HuH-7 (cell line): ENCODE measurements at places on chromosomes 6 and 20.

GRCh38 chr20:23287354-23288190 lies 63.0 kb upstream of the NXT1 start:
- no peak for DNase-seq

- no peak for DNase-seq
These were observed 14.1 kb downstream of the TXNDC5 start for GRCh38 chr6:7896465-7896987.

- DNase-seq = peak; percentile 83
These were observed 2.7 kb downstream of the KCNB1 start for GRCh38 chr20:49479785-49480184.

- DNase-seq = no peak
These were observed at the start of gene PTPRT for GRCh38 chr20:43189554-43190331. Gene PTPRT, minus strand, starts transcription at chr20:43189906. Its CDS starts 173 bp downstream, at chr20:43189733.

DNA sequence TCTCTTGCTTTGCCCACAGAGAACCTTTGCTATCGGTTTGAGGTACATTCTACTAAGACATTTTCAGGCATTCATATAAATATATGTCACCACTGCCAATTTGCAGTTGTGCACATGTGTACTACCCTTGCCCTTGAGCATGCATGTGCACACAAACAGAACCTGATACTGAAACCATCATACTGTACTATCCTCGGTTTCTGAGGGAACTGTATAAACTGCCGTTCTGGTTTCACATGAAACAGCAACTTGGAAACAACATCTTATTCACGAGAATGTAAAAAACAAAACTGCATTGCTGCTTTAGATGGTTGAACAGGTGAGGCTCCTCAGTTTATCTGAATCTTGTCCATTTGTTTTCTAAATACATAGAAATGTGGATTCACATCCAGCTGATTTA lies 151.2 kb upstream of the TMEM170B start:
- no peak for DNase-seq

GRCh38 chr6:51019806-51020205 lies 201.1 kb downstream of the TFAP2B start:
- no peak for DNase-seq

DNA sequence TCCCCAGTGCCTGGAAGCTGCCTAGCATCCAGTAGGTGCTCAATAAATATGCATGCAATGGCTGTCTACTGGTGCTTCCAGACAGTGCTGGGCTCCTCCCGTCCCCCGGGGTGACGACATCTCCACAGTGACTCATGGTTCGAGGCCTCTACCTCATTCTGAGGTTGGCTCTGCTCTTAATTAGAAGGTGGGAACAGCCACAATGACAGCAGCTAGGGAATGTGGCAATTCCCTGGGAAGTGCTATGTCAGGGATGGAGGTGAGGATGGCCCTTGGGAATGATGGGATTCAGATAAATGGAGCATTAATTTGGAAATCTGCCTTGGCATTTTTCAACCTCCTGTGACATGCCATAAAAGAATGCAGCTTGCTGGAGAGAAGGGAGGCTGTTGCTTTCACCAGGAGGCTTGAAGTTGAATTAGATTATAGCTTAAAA lies 43.5 kb upstream of the NFATC2 start:
- DNase-seq = no peak

DNA sequence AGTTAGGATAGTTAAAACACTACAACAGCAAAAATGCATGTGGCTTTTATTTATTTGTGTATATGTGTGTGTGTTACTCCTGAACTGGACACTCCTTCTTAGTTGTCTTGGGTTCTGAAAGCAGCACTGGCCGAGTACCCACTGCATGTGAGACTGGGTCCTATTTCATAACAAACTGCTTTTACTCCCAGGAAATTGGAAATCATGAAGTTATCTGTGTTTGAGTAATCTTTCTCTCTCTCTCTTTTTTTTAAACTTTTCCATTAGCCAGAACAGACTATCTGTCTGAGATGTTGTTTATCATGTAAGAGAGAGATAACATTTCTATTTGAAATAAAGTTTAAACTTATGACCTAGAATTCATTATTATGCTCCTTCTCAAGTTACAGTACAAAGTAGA lies 110.4 kb downstream of the LIN28B start:
- DNase-seq = no peak

DNA sequence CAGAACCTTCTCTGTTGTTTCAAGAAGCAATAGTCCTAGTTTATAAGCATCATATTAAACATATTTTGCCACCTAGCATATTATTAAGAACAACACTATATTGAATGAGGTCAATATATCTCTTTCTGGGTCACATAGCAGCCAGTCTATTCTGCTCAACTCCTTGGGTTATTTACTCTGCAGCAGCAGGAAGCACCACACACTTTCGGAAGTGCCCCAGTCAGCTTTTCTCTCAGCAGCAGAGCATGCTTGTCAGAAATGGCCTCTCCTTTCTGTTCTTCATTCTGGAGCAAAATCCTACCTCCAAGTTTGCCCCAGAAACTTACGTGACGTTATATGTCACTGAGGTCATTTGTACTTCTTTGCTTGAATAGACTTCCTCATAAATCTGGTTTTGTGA lies 22.7 kb downstream of the CFAP206 start:
- DNase-seq = no peak

DNA sequence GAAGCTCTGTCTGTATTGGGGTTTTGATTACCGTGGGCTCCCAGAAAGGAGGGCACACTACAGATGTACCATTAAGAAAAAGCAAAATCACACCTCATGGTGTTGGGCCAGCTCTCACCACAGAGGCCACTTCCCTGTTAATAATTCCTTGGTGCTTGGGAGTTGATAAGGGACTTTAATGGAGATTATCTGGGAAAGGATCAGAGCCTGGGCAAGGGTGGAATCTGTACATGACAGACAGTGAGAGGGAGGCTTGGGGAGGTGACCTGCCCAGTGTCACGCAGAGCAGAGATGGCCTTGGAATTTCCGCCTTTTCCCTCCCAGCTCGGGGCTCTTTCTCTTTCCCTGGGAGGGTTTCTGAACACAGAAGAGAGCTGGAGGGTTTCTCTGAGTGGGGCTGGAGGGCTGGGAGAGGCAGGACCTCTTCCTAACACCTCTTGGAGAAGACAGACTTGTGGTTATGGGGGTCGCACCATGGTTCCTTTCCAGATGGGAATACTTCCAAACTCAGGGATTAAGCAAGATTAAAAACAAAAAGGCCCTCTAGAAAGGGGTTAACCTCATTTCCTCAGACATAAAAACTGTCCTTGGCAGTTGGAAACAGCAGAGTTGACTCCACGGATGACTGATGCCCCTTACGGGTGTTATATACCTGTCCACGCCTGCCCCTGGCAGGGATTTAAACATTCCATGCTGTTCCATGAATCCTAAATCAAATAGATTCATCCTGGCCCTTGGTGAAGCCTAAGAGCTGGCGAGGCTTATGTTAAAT lies 16.8 kb upstream of the KCNK16 start:
- DNase-seq = no peak

DNA sequence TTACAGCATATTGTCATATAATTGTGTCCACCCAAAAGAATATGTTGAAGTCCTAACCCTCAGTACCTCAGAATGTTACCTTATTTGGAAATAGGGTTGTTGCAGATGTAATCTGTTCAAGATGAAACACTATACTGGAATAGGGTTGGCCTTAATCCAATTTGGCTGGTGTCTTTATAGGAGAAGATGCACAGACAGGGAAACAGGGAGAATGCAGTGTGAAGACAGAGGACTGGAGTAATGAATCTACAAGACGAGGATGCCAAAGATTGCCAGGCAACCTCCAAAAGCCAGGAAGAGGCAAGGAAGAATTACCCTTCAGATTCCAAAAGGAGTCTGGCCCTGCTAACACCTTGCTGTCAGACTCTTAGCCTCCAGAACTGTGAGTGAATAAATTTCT lies 482.9 kb downstream of the PTPRT start:
- no peak for DNase-seq

GRCh38 chr20:32648761-32649650 lies 24.7 kb downstream of the C20orf203 start:
- DNase-seq = no peak

DNA sequence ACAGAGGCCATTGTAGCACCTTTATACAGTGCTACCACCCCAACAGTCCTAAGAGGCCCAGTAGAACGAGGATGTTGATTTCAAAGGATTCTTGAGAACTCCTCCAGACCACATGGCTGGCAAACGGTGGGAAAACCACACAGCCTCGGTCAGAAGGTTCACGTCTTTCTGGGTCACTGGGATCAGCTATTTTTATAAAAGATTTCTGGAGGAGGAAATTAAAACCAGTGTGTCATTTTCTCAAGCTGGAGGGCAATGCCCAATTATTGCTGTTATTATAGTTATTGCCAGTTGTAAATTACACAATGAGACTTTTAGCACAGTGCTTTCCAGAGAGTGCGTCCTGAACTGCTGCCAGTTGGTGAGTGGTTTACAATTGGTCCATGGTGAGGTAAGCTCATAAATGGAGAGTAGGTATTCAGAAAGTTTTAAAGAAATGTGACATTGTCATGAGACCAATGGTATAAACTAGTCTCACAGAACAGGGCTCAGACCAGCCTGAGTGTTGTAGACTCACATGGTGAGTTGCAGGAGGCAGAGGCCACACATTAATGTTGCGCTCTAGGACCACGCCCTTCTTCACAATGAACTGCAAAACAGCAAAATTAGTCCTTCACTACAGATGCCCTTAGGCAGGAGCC lies 8.4 kb upstream of the PPP1R14C start:
- no peak for DNase-seq

DNA sequence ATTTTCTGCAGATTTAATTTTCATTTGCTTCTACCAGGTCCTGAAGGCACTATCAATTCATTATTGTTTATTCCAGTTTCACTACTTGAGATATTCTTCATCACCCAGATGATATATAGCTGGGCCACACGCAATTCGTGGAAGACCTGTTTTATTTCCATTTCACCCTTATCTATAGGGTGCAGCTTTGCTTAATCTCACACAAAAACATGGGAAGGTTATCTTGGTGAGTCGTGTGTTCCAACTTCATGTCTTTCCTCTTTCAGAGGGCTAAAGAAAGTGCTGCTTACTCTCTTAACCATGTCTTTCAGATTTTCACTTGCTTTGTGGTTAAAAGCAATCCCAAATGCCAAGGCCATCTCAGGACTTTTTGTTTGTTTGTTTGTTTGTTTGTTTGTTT lies 194.0 kb downstream of the SOD2 start:
- no peak for DNase-seq

GRCh38 chr6:136717716-136717990 lies 74.6 kb downstream of the MAP3K5 start:
- DNase-seq = no peak

- DNase-seq = no peak
These were observed 703 bp downstream of the EPHA7 start for GRCh38 chr6:93418408-93419303.

DNA sequence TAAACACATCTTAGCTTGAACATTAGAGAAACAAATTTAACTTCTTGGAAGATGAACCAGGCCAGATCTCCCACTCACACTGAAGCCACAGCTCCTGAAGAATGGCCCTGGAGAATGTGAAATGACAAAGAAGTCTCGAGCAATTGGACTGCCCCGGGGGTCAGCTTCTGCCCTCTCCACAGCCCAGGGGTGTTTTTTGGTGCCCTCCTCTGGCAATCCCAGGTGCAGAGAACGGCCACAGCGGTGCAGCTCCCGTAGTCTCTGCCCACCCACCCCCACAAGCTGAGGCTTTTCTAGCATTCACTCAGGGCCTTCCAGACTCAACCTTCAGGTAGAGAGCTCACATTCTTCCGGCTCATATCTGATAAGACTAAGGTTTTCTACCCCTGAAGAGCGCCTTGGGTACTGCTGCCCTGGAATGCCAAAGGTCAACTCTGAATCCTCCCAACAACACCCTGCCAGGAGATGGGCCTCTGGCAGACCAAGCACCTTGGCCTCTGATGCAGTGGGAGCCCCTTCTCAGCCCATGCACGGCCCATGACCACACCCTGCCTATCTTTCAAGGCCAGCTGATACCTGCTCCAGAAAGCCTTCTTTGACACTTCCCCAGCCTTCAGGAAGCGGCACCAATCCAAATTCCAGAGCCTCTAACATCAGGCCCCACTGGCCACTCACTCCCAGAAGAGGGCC lies 208.3 kb downstream of the SYNDIG1 start:
- no peak for DNase-seq

- no peak for DNase-seq
These were observed 557.9 kb upstream of the ID4 start for GRCh38 chr6:19279273-19279684.

DNA sequence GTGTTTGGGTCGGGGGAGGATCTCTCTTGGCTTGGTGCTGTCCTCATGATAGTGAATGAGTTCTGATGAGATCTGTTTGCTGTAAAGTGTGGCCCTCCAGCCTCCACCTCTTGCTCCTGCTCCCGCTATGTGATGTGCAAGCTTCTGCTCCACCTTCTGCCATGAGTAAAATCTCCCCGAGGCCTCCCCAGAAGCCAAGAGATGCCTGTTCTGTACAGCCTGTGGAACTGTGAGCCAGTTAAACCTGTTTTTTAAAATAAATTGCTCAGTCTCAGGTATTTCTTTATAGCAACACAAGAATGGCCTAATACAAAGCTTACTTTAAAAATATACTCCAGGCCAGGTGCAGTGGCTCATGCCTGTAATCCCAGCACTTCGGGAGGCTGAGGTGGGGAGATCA lies 11.3 kb upstream of the CCNC start:
- no peak for DNase-seq

DNA sequence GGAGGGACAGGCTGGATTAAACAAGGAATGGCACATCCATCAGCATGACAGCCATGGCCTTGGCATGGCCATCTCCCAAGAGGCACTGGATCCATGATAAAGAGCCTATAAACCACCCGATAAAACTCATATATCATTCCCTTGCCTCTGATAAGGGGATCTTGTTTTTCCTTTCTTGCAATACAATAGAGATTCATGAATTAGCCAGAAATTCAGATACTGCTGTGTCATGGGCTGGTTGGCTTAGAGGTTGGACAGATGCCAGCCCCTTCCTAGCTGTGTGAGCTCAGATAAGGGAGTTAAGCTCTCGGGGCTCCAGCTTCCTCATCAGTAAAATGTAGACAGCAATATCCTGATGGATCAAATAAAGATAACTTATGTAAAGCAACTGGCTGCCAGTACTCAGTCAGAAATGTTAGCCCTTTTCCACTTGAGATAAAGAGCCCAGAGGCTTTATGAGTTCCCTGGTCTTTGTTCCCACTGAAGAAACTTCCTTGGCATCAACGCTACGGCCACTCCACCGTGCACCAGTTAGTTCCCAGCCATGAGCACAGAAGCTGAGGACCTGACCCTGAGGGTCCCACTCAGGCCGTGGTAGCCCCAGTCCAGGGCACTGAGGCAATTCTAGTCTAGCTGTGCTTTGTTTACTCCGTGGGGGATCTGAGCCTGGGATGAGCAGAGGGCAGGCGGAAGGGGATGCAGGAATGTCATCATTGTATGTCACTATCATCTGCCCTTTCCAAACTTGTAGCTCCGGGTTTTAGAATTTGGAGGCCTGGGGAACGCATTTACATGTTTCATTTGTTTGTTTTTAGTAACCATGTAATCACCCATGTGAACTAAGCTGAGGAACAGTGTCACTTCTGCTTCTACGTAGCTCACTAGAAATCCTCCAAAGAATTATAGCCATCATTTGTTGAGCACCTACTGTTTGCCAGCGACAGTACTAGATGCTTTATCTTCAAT lies 67.2 kb upstream of the TBC1D7 start:
- no peak for DNase-seq

DNA sequence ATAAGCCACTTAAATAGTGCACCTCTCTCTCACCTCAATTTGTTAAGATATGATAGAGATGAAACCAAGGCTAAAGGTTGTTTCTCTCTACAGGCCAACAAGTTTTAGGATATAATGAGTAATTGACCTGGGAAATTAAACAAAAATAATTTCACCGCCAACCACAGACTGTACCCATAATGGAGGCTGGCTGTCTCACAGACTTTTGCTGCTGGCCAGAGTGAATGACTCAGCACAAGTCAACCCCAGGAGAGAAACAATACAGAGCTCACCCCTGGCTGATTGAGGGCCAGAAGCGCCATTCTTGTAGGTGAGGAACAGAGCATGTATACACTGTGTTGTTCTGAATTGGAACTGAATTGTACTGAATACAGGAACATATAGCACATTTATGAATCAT lies 99.9 kb downstream of the CAP2 start:
- DNase-seq = no peak
